ENCODE measurements at places on chromosomes 7 and 10. TPM values are rescaled to one million over a fixed set of nuclear protein-coding genes. Genes with fewer than 3 reads are reported as not detected.

The COA1 gene
- 86.4 TPM for total RNA-seq

The C10orf67 gene
- total RNA-seq: 0.11 TPM

The CLCN1 gene
- 0.06 TPM for total RNA-seq

The MYH16 gene
- 0.51 TPM for total RNA-seq

The GRM3 gene
- not detected for total RNA-seq

The SPDYE6 gene
- total RNA-seq: not detected

The TDRD1 gene
- total RNA-seq: not detected

The TRIL gene
- total RNA-seq: not detected

The HOXA13 gene
- 2.2 TPM for total RNA-seq

The ZPBP gene
- not detected for total RNA-seq

The ST8SIA6 gene
- 0.08 TPM for total RNA-seq

The NDUFB8 gene
- total RNA-seq: 282 TPM

The BBIP1 gene
- total RNA-seq: 36.0 TPM

The ANXA8 gene
- total RNA-seq: 32.8 TPM

The CRHR2 gene
- total RNA-seq: not detected

The ADAM12 gene
- 5.4 TPM for total RNA-seq

The CPVL gene
- total RNA-seq: 0.14 TPM

The HYCC1 gene
- total RNA-seq: 20.7 TPM

The NXPH1 gene
- total RNA-seq: not detected

The EBLN1 gene
- total RNA-seq: not detected

All from A549 treated with RU486 at 1 μM for 4 hours (cell line).